ENCODE measurements at places on chromosomes 2 and 18.

DNA sequence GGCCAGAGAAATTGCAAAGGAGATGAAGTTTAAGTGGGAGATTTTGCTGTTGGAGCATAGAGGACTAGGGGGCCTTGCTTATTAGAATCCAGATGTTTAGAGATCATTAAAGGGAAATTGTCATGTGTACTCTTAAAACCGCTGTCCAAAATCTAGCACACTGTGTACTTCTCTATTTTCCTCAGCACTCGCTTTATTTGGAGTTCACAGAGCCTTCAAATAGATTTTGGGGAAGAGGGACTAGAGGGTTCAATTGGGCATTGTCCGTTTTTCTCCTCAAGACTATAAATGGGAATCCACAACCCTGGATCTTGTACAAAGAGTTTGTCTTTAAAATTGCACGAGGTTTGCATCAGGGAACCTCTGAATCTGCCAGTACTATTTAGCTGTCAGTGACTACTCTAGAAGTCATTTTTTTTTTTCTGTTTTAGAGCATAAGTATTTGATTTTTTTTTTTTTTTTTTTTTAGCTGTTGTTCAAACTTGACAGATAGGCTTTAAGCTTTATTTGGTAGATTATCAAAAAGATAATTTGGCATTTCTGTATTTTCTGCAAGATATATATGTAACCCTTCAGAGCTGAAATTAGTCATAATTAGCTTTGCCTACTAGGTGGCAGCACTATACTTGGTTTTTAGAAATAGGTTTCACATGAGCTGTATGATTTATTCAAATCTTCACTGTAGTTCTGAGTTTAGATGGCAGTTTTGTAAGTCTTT, 14.2 kb downstream of the PMS1 start:
- DNase-seq: no peak

GRCh38 chr2:96103761-96104486, 12.4 kb downstream of the ADRA2B start:
- DNase-seq: no peak

GRCh38 chr2:63064197-63064596, 13.6 kb downstream of the OTX1 start:
- DNase-seq: peak; percentile 4

DNA sequence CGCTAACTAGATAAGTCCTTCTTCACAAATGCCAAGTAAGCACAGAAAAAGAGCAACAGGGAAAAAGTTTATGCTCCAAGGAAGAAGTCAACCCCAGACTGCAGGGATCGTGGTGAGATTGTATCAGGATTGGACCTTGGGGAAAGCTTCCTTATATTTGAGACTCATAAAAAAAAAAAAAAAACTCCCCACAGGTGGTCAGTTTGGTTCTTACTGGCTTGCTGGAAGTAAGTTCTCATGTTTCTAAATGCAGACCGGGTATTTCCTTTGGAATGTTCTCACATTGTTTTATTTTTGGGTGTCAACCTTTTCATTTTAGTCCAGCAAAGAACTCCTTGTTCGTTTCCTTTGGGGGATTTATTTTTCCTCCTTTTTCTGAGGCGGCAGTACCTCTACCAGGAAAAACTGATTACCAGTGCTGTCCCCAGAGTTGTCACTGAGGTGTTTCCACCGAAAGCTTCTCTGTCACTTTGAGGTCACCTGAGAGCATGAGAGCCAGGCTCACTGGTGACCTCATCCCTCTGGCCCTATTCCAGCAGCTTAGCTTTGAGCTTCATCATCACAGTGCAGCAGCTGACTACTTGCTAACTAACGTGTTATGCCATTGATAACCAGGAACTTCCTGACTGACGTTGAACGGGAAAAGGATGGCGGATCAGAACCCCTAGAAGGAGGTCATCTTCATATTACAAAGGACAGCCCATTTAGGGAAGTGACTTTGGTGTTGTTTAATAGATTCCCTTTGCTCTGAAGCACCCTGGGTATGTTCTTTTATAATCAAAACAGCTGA, 16.8 kb upstream of the ATP8B1 start:
- peak; percentile 85 for DNase-seq

- no peak for DNase-seq
These were observed 3.8 kb downstream of the CATIP start for GRCh38 chr2:218360453-218360852.

DNA sequence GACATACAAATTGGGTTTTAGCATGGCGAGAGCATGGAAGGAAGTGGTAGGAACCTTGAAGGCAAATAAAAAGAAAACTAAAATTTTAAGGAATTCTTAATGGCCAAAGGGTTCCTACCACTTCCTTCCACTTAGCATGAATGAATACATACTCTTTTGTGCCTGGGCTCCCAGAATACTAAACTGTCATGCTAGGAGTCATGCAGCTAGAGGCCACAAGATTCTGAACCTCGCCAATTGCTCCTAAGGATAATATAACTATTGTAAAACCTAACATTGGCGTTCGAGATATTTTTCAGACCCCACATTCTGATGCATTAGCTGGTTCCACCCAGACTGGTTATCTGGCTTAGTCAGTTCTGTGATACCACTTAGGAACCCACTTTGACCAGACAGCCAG, 38.6 kb upstream of the ARHGAP25 start:
- no peak for DNase-seq

DNA sequence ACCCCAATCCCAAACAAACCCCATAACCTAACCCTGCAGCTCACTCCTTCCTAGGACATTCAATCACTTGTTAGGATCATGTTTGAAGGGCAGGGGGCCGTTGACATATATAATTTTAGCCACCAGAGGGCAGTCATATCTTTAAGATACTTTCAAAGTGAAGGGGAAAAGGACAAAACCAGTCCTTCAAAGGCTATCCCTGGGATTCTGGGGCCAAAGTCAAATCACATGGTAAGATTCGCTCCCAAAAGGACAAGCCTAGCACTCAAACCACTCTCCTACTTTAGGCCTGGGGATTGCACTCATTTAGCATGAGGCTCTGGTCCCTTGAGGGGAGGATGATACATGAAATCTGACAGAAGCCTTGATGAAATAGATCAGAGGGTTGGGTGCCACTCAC, 44.6 kb downstream of the HAUS1 start:
- peak; percentile 24 for DNase-seq

- peak; percentile 53 for DNase-seq
These were observed at the start of gene GRB14 for GRCh38 chr2:164620873-164621763. GRB14 (minus strand) TSS chr2:164621482; CDS start chr2:164621309, 173 bp downstream.

DNA sequence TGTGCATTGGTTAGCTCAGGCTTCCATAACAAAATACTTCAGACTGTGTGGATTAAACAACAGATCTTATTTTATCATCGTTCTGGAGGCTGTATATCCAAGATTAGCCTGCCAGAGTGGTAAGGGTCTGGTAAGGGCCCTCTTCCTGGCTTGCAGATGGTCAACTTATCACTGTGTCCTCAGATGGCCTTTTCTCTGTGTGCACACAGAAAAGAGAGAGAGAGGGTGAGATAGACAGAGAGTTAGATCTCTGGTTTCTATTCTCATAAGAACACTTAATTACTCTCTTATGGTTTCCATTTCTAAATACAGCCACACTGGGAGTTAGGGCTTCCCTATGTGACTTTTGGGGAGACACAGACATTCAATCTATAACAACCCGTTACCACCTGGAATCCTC, 1003.5 kb downstream of the TSN start:
- DNase-seq: no peak

DNA sequence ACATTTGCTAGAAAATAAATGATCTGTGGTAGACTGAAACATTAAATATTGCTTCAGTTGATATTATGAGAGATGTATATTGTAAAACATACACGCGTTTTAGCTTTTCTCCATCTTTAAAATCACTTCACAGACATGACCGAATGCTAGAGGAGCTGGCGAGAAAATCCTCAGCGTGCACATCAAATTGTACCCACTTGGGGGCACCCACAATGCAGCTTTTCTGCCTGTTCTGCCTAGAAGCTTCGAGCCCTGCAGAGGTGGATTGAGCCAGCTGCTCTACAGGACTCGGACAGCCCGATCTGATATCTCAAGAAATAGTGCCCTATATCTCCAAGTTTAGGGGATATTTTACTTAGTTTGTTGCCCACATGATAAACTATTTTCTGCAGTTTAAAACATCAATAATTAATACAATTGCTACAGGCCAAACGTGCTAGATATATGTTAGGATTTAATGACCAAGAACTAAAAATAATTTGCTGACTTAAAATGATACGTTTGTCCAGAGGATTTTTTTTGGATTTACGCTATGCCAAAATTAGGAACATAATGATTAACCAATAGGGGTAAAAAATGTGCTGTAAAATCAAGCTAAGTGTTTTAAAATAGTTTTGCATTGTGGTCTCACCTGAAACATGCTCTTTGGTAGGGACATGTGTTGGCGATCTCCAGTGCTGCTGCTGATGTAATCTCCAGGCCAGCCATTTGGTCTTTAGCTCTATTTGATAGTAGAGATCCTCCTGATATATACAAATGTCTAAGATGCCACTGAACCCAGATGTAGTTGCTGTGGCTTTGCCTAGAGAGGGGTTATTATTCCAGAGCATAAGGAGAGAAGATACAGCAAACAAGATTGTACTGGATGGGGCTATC, 22.3 kb upstream of the ATP5MC3 start:
- DNase-seq: peak; percentile 47

DNA sequence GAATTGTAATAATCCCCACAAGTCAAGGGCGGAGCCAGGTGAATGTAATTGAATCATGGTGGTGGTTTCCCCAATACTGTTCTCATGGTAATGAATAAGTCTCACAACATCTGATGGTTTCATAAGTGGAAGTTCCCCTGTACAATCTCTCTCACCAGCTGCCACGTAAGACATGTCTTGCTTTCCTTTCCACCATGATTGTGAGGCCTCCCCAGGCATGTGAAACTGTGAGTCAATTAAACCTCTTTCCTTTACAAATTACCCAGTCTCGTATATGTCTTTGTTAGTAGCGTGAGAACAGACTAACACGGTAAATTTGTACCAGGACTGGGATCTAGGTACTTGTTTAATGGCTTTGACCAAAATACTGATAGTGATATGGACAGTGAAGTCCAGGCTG, 744.3 kb upstream of the REG3G start:
- DNase-seq: no peak

DNA sequence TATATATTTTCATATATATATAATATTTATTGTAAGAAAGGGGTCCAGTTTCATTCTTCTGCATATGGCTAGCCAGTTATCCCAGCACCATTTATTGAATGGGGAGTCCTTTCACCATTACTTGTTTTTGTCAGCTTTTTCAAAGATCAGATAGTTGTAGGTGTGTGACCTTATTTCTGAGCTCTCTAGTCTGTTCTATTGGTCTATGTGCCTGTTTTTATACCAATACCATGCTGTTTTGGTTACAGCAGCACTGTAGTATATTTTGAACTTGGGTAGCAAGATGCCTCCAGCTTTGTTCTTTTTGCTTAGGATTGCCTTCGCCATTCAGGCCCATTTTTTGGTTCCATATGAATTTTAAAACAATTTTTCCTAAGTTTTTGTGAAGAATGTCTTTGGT, 320.1 kb downstream of the CDH2 start:
- no peak for DNase-seq

- DNase-seq: peak; percentile 78
These were observed 3.6 kb downstream of the LDLRAD4 start for GRCh38 chr18:13221869-13222855.

DNA sequence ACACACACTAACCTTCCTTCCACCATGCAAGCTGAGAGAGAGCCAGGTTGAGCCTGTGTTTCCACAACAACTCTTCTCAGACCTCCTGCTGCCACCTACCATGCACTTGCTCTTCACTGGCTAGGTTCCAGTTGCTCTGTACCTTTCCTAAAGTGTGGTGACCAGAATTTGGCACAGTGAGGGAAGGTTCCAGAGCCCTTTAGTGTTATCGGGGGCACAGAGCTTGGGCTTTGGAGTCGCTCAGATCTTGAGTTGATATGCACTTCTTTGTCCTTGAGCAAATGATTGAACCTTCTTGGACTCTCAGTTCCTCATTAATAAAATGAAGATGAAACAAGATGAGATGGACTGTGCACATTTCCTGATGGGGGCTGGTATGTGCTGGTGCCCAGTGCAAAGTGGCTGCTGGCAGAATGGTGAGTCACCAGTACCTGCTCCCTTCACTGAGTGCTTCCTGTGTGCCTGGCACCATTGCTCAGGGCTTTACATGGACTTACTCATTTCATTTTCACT, 47.1 kb downstream of the NEDD4L start:
- DNase-seq: peak; percentile 69

DNA sequence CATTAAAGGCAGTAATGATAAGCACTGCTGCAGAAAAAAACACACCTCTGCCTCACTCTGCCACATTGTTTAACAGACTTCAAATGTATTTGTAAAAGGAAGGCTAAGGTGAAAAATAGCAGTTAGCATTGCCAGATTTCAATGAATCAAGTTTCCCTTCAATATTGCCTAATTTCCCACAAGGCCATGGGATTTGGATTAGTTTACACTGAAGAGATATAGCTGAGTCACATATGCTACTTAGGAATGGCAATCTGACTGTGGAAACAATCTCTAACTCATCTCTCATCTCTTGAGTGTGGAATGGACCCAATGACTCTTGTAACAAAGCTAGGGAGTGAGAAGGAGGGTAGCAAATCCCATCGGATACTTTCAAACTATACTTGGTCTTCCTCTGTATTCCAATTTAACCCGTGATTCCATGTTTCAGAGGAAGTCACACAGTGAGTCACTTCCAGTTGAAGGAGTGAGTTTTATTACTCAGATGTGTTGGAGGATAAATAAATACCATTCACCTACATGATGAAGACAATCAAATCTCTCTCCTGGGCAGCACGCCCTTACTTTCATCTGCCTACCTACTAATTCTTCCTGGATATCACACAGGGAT, 5.1 kb downstream of the B4GALT6 start:
- no peak for DNase-seq

GRCh38 chr2:181289698-181290097, 167.5 kb upstream of the ITGA4 start:
- no peak for DNase-seq

- DNase-seq: no peak
These were observed 299.9 kb downstream of the CCDC74A start for GRCh38 chr2:131827481-131828163.

DNA sequence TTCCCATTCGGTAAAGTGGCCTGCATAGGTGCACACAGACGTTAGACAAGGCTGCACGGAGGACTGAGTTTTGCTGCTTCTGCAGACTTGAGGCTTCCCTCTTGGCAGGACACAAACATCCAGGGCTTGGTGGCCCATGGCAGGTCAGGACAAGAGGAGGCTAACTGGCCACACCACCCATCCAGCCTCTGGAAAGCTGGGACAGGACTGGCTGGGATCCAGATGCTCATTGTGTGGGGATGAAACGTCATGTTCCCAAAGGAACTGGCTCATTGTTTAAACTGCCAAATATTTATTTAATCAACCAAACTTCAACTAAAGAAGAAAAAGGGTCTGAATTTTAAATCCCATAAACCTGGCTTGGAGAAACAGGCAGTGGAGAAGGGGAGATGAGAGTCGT, 239.1 kb upstream of the EPAS1 start:
- DNase-seq: no peak

GRCh38 chr2:52571380-52572347, 1195.9 kb upstream of the CHAC2 start:
- peak; percentile 4 for DNase-seq

Measured in left colon (tissue), 2 donors.